Stimulated activated CD4-positive, alpha-beta T cell treated with anti-CD3 and anti-CD28 coated beads, Interleukin-1b, Interleukin-23, amount 100 ng/mL, for 24 hours (primary cell): ENCODE measurements at places on chromosomes 4 and X.

DNA sequence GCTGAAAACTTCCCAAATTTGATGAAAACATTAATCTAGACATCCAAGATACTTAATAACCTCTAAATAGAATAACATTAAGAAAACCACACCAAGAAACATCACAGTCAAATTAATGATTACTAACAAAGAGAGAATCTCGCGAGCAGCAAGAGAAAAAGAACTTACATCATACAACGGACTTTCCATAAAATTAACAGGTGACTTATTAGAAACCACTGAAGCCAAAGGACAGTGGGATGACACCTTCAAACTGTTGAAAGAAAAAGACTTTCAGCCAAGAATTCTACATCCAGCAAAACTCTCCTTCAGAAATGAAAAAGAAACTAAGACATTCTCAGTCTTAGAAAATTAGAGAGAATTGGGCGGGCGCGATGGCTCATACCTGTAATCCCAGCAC lies 232.0 kb downstream of the SNCA start:
- no peak for DNase-seq

DNA sequence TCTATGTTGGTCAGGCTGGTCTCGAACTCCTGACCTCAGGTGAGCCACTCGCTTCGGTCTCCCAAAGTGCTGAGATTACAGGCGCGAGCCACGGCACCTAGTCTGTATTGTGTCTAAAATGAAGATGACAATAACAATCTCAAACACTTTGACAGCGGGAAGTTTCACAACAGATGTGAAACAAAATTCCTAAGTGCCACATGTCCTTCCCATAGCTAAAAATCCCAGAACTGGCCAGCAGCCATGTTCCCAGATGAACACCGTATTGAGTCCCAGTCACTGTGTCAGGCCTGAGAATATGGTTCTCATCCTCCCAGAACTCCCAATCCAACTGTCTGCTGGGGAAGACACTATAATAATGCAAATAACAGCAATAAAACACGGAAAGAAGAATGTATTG lies 16.4 kb upstream of the KLHL8 start:
- no peak for DNase-seq

DNA sequence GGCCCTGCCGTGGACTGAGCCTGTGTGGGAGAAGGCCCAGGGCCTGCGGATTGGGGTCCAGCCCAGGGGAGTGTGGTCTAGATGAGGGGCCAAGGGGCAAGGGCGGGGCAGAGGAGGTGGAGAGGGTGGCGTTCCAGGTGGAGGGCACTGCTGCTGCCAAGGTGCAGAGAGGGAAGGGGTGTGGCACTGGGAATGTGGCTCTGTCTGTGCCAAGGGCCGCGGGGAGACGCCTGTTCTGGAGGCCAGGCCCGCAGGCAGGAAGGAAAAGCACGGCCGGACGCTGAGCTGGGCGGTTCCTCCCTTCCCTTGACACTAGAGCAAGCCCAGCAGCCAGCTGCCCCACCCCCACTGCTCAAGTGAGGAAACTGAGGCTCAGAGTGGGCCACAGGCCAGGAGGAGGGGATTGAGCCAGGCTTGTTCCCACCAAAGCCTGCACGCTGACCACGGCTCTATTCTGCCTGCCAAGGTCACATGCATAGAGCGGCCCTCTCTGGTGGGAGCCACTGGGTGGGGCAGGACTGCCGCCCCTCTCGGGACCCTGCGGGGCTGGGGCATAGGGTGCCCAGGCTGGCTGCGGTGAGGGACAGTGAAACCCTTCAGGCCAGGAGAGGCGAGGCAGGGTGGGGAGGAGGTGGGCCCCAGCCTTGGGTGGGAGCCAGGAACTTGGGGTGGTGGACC lies 13.0 kb downstream of the SH3BP2 start:
- no peak for DNase-seq

DNA sequence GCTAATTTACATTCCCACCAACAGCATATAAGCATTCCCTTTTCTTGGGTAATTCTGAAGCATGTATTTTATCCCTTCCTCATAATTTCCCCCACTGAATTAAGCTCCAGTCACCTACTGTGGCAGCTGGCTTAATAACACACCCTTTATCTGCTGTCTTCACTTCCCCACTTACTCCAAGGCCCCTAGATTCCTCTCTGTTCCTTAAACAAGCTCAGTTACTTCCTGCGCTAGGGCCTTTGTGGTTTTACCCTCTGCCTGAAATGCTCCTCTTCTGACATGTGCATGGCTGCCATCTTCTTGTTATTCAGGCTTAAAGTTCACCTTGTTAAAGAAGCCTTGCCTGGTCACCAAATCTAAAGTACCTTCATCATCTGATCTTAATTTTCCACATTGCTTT lies 47.2 kb upstream of the RPS6KA3 start:
- DNase-seq, result no peak

GRCh38 chr4:1402021-1402515 lies 4.2 kb downstream of the NKX1-1 start:
- no peak for DNase-seq

DNA sequence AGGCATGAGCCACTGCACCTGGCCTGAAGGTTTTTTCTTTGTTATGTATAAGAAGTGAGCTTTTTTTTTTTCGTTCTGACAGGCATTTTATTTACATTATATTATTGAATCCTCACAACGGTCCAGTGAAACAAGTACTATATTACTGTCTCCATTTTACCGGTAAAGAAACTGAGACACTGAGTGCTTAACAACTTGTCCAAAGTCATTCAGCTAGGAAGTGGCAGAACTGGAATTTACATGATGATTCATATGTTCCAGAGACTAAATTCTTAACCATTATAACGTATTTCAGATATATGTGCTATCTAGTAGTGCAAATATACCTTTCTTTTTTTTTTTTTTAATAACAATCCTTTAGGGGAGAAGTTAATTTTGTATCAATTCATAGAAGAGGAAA lies 18.4 kb upstream of the SLC6A14 start:
- DNase-seq, result no peak

GRCh38 chrX:110806145-110806544 lies 10.5 kb upstream of the CHRDL1 start:
- DNase-seq, result no peak

GRCh38 chrX:115362334-115363095 lies 73.0 kb downstream of the LUZP4 start:
- DNase-seq, result no peak

- DNase-seq, result peak; percentile 1
Measured at GRCh38 chrX:85243761-85244449, at the start of the genes SATL1 and ZNF711. Gene SATL1 (minus strand): TSS chrX:85243779. CDS start chrX:85108968, 134,811 bp downstream. Gene ZNF711 (plus strand): TSS chrX:85243991. CDS start chrX:85247573, 3,582 bp downstream.

DNA sequence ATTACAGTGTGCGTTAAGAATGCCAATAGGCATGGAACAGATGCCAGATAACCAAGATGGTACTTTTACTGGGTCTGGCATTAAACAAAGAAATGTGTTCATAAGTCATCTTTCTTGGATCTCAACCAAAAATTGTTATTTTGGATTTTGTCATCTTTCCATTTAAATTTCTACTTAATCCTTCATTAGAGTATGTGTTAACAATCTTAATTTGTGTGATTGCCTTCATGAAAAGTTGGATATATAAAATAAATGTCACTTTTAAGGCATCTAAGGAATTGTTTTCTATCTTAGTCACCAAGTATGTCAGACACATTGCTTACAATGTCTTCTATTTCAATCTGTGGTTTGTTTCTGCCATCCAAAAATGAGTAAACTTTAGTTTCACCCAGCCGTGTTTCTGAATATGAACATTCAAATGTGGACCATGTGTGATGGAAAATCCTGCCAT lies 87.5 kb downstream of the PALLD start:
- DNase-seq, result no peak

DNA sequence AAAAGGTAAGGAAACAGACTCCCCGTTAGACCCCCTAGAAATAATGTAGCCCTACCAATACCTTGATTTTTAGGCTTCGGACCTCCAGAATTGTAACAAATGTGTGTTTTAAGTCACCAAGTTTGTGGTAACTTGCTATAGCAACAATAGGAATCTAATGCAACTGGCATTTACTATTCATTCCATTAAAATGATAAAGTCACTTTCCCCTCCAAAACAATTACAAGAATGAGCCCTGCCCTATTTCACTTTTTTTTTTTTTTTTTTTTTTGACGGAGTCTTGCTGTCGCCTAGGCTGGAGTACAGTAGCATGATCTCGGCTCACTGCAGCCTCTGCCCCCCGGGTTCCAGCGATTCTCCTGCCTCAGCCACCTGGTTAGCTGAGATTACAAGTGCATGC lies 3.5 kb upstream of the DDX60L start:
- no peak for DNase-seq

DNA sequence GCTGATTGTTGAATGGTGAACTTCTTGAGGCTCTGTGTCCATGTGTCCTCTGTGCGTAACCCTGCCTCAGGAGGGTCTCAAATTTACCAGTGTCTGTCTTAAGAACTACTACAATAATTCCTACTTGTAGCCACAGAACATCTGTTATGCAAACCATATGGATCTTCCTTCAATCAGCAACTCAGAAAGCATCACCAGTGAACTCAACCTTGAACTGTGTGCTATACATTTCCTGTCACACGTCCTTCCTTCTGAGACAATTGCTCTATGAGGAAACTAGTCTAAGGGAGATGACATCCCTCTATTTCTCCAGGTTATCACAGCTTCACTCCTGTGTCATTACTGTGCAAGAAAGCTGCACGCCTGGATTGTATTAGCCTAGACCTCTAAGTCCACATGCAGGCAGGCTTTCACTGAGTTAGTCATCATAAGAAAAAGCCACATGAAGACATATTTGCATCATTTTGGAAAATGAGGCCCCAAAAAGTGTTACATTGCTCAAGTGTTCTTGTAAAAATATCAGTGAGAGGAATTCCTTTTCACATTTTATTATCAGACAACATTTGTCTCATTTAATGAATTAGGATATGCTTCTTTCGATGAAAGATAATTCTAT lies 157.8 kb downstream of the AFF2 start:
- no peak for DNase-seq
